ENCODE measurements at places on chromosomes 6 and 20.

DNA sequence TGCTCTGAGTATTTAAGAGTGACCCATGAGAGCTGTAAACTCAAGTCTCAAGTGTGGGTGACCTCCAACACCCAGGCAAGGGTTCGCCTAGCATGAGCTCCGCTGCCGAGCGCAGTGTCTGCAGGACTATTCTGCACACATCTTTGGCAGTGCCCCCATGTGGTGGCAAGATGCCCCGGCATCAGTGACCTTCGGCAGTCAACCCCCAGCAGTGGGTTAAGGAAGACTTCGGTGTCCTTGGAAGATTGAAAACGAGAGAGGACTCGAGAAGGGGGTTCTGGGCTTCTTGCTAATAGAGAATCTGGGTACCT is 43.1 kb downstream of the RBM38 start:
- DNase-seq, result no peak

DNA sequence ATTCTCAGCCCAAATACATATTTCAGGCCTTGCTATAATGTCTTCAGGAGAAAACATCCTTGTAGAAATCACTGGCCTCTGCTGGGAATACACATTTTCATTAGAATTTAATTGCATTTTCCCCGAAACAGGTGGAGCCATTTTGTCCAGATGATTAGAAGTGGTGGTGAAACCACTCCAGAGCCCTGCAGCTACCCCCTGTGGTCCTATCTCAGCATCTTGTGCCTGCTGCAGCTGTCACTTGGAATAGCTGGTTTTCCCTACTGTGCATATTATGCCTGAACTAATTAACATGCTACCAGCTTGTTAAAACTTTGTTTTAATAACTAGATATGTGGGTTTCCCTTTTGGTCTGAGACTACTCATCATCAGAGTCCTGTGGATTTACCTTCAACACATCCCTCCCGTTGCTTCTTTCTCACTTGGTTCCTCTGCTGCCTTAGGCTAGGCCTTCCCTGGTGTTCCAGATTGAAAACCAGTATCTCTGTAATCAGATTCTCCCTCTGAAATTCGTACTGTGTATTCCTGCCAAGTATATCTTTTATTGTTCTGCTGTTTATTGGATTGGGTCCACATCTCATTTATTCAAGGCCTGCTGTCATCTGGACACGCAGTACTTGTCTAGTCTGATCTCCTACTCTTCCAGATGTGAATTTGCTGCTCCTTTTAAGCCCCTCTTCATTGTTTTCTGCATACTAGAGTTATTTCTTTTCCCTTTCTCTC is 15.2 kb downstream of the DNAH8 start:
- no peak for DNase-seq

DNA sequence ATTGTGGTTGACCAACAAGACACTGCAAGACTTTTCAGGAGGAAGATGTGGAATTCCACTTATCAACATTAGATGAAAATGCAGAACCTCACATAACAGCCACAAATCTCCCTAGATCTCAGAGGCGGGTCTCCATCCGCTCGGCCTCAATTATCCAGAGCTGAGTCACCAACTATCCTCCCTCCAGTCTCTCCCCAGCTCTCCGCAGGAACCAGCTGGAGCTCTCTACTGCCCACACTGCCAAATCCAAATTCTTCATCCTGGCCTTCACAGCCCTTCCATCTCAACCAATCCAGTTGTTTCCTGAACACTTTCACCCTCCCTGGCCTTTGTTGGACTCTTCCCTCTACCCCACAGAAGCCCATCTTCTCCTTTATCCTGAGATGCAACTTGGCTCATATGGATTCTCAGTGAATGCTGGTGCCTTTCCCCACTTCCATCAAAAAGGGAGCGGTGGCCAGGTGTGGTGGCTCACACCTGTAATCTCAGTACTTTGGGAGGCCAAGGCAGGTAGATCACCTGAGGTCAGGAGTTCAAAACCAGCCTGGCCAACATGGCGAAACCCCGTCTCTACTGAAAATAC is 3.5 kb upstream of the TGIF2 start:
- no peak for DNase-seq

DNA sequence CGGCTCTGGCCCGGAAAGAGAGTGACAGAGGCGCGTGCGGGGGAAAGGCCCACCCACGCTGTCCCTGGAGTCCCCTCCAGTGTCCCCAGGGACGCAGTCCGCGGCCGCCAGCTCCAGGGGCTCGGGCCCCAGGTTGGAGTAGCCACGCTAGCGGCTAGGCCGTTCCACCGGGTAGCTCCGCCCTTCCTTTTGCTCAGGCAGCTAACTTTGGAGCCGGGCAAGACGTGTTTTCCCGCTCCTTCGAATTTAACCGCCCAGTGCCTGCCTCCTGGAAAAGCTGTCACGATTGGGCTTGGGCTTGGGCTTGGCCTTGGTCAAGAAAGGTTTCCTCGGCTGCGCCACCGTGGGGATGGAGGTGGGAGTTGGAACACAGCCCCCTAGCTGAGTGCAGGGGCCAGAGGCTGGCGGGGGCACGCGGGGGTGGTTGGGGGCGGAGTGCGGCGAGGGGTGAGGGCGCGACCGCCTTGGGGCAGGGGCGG is 4.7 kb downstream of the LINC00237 start:
- DNase-seq, result no peak

GRCh38 chr6:151240036-151240685 is 394 bp downstream of the AKAP12 start:
- DNase-seq, result no peak

DNA sequence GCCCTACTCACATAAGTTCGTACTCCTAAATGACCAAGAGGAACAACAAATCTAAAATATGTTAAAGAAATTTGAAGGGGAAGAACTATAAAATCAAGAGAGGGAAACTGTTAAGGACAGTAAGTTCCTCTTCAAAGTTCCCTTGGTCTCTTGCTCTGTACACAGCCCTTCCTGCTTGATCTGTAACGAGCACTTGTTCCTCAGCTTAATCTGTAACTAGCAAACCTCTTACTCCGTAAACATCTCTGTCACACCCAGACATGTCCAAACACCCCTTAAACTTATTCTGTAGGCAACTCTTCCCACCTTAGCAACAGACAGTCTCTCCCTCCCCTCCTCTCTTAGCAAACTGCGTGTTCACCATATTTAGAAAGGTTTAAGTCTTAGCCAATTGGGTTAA is 29.9 kb downstream of the PLN start:
- no peak for DNase-seq

GRCh38 chr6:157791450-157791849 is 31.6 kb upstream of the SNX9 start:
- DNase-seq, result no peak

DNA sequence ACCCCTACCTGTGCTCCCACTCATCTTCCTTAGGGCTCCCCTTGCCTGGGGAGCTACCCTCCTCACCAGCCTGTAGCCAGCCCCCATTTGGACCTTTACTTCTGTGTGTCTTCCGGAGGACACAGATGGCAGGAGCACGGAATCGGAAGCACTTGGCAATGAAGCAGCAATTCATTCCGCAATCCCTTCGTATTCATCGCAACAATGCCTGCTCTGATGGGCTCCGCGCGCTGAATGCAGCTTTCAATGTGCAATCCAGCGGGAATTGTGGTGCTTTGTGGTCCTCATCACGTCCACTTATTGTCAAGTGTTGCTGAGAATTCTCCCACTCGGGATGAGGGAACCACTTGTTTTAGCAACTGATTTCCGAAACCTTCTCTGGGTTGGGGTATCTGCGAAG is 336.0 kb downstream of the DHX35 start:
- no peak for DNase-seq

GRCh38 chr20:10762216-10762615 is 88.4 kb upstream of the JAG1 start:
- DNase-seq, result no peak

GRCh38 chr6:156352861-156353260 is 424.3 kb upstream of the ARID1B start:
- DNase-seq, result no peak

All from activated gamma-delta T cell treated with Interleukin-2 at 50 U/mL for 16 hours (primary cell).